Stimulated activated CD4-positive, alpha-beta T cell treated with anti-CD3 and anti-CD28 coated beads, Interleukin-1b, Interleukin-23, amount 100 ng/mL, for 48 hours (primary cell): ENCODE measurements at places on chromosomes 16 and 17.

DNA sequence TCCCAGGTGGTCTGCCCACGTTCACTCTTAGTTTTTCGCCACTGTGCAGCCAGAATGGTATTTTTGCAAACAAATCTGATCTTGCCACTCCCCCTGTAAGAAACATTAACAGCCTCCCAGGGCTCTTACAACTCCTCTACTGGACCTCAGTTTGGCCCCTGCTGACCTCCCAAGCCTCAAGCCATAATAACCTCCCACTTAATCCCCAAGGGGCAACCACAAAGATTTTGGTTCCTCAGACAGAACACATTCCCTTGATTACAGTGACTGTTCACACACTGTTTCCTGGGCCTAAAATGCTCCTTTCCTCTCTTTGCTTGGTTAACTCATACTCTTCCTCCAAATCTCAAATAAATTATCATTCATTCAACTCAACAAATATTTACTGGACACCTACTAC, 21.5 kb upstream of the CD300E start:
- no peak for DNase-seq

GRCh38 chr17:7308625-7309433, 1.4 kb downstream of the EIF5A start:
- peak; percentile 86 for DNase-seq

- no peak for DNase-seq
Measured at GRCh38 chr16:80449392-80449791, 91.4 kb upstream of the DYNLRB2 start.

DNA sequence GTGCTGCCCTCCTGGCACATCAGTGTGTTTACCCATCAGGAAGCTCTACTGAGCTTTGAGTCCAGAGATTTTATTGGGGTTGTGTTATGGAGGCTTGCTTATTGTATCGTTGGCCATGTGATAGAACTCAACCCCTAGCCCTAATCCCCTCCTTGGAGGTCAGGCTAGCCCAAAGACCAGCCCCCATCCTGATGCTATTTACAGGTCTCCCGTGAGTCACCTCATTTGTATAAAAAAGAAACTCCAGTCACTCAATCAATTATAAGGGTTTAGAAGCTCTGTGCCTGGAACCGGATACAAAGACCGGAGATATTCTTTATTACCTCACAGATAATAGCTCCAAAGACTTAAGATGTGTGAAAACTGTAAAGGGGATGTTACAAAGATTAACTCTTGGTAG, 405.9 kb downstream of the CNTNAP4 start:
- DNase-seq, result no peak

- no peak for DNase-seq
Measured at GRCh38 chr17:17073030-17073564, 30.8 kb downstream of the MPRIP start.

DNA sequence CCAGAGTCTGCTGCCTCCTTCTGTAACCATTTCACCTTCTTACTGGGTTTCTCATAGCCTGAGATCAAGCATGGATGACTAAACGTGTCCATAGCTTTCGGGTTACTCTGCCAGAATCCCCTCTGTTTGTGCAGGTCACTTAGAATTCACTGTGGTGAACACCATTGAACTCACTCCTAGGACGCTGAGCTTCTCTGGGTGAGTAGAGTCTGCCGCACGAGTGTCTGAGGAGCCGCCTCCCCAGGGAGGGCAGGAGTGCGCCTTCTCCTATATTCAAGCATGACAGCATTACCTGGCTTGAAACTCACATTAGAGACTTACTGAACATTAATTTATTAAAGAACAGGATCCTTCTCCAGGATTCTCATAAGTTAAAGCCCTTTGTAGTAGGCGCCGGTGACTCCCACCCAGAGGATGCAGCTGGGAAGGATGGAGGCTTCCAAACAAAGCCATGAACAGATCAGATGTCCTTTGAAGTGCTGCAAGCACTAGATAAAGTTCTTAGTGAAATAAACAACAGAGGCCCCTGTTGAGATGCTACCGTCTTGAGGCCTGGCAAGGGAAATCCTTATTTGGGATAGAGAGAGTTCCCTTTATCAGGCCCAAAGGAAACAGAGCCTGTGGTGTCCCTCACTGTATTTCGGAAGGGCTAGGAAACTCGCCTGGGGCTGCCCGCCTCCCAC, 144.6 kb upstream of the PLCG2 start:
- DNase-seq, result no peak
